ENCODE measurements at places on chromosomes 3 and 15. TPM values are rescaled to one million over a fixed set of nuclear protein-coding genes. Genes with fewer than 3 reads are reported as not detected.

Gene RBPMS2
- total RNA-seq: not detected

Gene PODXL2
- 13.5 TPM for total RNA-seq

Gene PRSS50
- total RNA-seq: not detected

Gene KNG1
- total RNA-seq: not detected

Gene FEZF2
- not detected for total RNA-seq

Gene TBC1D5
- 46.7 TPM for total RNA-seq

Gene MUSTN1
- total RNA-seq: 0.79 TPM

Gene TBC1D23
- 19.3 TPM for total RNA-seq

Gene ITIH1
- not detected for total RNA-seq

Gene FSIP1
- total RNA-seq: 0.42 TPM

Gene TIMP4
- total RNA-seq: not detected

Gene CSPG5
- not detected for total RNA-seq

Gene AHSG
- total RNA-seq: 0.28 TPM

Gene ADAMTSL3
- total RNA-seq: 0.65 TPM

Gene DPP8
- total RNA-seq: 17.0 TPM

Gene IGF1R
- total RNA-seq: 28.0 TPM

Gene VEPH1
- under 0.01 TPM for total RNA-seq

Gene ZDHHC23
- 2.3 TPM for total RNA-seq

Gene RTP3
- total RNA-seq: not detected

Gene DET1
- 1.4 TPM for total RNA-seq

Gene HESX1
- not detected for total RNA-seq

Gene SPSB4
- not detected for total RNA-seq

Gene PIF1
- total RNA-seq: 9.5 TPM

Gene MKRN3
- 0.07 TPM for total RNA-seq

Gene GOLGA6B
- not detected for total RNA-seq

Gene KAT2B
- 5.5 TPM for total RNA-seq

Gene PDIA5
- total RNA-seq: 24.1 TPM

Measured in airway epithelial cell (primary cell).